ENCODE measurements at places on chromosomes 2 and 18.

- DNase-seq, result peak; percentile 31
These were observed 567.4 kb downstream of the ARHGAP15 start for GRCh38 chr2:143696651-143697050.

DNA sequence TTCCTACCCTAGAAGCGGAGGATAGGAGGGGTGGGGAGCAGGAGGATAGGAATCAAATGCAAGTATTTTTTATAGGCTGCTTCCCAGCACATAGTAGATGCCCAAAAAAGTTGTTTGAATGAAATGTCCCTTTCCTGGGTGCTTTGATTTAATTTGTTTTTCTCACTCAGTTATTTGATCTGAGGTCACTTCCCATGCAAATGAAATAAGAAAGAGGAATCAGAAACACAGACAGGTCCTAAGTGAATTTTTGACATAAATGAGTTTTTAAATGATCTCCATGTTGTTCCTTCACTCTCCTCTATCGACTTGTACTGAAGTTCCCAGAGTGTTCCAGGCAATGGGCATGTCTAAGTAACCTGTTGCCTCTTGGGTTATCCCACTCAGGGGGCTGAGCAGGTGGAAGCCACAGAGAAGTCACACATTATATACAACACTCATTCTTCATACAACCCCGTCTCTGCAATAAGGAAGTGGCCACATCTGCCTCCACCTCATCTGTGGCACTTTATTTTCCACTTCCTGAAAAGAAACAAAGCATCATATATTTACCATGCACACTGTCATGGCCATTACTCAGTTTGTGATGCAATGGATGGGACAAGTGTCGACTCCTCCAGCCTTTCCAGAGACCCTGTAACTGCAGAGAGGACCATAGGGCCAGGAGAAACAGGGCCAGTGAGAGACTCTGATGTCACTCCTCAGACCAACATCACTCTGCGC lies 81.9 kb upstream of the ZNF397 start:
- DNase-seq, result no peak

GRCh38 chr2:47269316-47270232 lies 114.5 kb upstream of the STPG4 start:
- DNase-seq, result no peak

GRCh38 chr2:12674644-12675328 lies 42.0 kb upstream of the TRIB2 start:
- no peak for DNase-seq

GRCh38 chr2:230961091-230961491 lies 34.8 kb upstream of the SPATA3 start:
- DNase-seq, result no peak

DNA sequence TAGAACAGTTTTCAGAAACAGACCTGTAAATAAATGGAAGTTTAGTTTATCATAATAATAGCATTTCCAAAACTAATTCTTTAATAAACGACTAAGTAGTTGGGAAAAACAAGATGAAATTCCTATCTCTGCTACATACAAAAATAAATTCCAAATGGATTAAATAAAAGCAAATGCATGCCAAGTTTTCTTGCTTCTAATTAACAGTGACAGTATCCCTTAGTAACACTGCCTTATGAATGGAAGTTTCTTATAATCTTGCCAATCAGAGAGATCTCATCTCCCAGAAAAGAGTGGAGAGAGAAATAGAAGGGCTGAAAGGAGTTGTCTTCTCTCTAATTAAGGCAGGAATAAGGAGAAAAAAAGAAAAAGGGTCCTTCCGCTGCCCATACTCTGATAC lies 133.9 kb downstream of the GFPT1 start:
- no peak for DNase-seq

GRCh38 chr2:232415736-232416520 lies 9.3 kb downstream of the ALPG start:
- no peak for DNase-seq
